ENCODE measurements at places on chromosomes 2 and 18.

- DNase-seq: no peak
These were observed 238.8 kb upstream of the HDAC4 start for GRCh38 chr2:239639421-239640185.

DNA sequence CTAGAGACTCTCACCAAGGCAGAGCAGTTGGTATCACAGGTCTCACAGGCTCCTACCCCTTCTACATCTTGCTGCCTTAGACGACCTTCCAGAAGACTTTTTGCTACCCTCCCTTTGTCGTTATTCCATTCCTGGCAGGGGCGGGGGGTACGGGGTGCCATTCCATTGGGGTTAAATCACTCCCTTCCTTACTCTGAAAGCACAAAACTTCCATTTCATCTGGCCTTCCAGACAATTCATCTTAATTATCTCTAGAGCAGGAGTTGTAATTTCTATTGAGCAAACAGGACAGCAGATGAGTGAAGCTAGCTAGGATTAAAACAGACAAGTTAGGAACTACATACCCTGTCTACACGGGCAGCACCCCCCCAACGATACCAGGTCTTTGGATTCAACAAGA is 276.2 kb upstream of the TANK start:
- peak; percentile 43 for DNase-seq

DNA sequence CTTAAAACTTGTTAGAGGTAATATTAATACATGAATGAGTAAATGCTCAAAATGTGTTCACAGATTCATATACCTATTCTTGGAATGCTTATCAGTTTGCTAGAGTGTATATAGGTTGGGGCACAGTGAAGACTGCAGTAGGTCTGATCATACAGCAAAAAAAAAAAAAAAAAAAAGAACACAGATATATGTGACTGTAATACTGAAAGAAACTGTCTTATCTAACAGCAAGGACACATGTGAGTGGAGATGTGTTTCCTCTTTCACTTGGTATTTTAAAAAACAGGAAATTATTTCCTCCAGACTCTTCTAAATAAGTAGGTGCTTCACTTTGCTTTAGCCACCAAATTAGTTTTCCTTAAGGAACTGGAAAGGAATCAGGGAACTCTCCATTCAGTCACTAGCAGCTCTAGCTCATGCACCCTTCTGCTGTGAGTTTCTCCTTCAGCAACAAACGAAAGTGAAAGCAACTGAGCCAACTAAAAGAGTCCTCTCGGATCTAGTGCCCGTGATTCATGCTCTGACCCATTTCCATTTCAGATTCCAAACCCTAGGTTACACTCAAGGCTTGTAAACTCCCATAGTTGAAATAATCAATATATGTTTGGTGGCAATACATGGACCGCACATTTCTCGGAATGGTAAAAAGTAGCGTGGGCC is 98.5 kb downstream of the DSEL start:
- DNase-seq: no peak

DNA sequence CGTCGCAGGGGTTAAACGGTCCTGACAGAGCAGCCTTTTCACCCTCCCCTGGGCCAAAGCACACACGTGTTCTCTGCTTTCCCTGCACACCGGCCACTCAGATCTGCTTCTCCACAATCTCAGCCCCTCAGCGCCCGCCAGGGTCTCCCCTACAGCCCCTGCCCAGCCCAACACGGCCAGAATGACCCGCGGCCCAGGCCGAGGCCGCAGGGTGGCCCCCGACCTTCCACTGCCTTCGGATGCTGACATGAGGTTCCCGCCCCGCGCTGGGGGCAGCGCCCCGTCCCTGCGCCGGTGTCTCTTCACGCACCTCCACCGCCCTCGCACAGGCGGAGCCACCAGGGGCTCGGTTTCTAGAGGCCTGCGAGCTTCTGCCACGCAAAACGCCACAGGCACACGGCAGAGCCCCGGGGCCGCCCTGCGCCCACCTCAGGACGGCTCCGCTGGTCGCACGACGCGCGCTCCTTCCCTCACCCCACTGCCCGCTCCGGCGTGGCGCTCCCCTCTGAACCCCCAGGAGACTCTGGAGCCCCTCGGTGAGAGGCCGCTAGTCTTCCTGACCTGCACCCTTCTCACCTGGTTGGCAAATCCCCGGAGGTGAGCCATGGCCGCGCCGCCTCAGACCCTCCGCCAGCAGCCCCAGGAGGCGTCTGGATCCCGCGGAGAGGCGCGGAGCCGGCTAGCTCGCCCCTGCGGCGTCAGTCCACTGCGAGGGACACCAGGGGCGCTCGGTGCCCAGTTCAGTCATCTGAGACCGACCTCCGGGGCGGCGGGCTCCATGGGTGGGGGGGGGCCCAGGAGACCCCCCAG is 749 bp downstream of the STK25 start:
- peak; percentile 31 for DNase-seq

GRCh38 chr2:34627003-34627402 is 1027.9 kb upstream of the FAM98A start:
- no peak for DNase-seq

DNA sequence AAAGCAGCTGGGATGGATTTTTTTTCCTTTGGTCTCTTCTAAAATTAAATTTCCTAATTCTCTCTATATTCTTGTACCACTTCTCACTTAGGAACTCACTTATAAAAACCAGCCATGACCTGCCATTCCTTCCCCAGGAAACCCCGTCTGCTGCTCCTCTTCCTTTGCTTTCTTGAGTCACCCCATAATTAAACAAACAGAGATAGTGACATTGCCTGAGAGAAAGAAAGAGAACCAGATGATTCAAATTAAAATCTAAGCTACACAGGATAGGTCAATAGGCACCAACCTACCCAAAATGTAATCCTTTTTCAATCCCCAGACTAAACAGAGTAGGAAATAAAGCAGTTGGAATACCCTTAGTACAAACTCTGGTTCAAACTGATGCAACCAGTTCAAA is 9.7 kb downstream of the STK39 start:
- peak; percentile 24 for DNase-seq

DNA sequence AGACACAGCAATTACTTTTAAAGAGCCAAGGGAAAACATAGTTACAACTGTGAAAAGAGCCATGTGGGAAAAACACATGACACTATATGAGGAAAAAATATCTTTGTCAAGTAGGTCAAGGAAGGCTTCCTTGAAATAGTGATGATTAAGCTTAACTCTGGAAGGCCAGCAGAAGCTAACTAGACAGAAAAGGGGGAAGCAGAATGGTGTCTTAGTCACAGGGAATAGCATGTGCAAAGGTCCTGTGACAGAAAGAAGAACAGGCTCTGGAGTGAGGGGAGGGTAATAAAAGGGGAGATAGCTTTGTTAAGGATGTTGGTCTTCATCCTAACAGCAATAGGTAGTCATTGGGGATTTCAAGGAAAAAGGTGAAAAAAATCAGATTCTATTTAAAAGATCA is 64.0 kb downstream of the ARHGAP25 start:
- DNase-seq: no peak

Data from fibroblast of upper back skin (primary cell).